ENCODE measurements at places on chromosomes 13 and 19. TPM values are rescaled to one million over a fixed set of nuclear protein-coding genes. Genes with fewer than 3 reads are reported as not detected.

GRCh38 chr19:58326501-58326913, 287 bp upstream of the ZSCAN22 start:
- no peak for DNase-seq

DNA sequence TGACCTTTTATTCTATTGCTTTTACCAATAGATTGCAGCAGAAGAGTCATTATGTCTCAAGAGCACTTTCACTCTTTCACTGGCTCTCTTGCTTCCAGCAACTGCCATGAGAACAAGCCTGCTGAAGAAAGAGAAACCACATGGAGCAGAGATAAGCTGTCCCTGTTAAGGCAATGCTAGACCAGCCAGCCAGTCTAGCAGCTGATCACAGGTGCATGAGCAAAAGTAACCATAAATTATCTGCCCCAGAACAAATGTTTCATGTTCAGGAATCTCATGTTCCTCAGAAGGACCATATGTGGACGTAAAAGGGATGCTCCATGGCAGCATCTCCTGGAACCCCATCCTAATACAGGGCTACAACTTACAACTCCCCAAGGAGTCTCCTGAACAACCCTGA, 20.4 kb upstream of the DCLK1 start:
- DNase-seq: no peak

The ADAMTSL5 gene
- 0.86 TPM for total RNA-seq

GRCh38 chr13:67258482-67258881, 28.3 kb upstream of the PCDH9 start:
- no peak for DNase-seq

DNA sequence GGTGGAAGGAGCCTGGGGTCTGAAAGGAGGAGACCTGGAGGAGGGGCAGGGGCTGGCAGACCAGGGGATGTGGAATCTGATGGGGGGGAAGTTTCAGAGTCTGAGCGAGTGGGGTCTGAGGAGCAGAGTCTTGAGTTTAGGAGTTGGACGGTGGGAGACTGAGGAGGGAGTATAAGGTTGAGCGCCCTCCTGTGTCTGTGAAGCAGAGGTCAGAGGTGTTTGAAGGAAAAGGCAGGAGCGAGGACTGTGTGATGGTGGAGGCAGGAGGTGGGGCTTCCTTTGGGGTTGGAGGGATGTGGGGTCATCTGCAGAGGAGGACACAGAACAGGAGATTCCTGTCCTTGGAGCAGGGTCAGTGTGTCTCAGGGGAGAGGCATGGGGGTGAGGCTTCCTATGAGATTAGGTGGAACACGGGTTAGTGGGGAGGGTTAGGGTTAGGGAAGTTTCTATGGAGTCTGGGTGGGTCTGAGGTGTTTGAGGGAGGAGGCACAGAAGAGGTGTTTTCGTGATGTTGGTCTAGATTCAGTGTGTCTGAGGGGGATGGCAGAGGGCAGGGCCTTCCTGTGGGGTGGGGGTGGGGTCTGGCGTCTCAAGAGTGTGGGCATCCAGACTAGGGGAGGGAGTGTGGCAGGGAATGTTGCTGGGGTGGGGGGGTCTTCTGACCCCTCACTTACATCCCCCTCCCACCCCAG, 8.3 kb downstream of the RYR1 start:
- no peak for DNase-seq

GRCh38 chr19:39738814-39739213, 985 bp upstream of the CLC start:
- DNase-seq: no peak

The ELSPBP1 gene
- 0.47 TPM for total RNA-seq

DNA sequence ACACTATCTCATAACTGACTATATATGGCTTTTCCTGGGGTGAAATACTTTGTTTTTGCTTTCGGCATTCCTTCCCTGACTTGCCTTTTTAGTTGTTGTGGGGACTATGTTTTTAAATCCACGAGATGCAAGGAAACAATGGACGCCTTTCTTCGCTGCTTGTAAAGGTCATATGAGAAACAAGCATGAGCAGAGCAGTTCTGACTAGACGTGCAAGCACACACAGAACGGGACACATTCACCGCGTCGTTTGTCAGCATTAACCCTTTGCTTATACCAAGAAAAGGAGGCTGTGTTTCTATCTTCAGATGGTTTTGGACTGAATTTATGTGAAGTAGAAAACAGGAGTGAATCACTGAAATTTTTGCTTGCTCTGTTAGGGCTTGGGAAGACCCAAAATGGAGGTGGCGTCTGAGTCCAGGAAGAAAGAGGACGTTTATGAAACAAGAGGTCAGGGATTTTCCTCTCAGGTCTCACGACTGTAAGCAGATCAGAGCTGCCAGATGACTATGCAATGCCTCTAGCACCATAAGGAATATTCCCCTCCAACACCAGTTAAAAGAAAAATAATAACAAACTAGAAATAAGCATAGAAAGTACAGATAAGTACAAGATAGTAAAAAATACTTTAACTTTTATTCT, 358.9 kb downstream of the DLEU7 start:
- DNase-seq: no peak

The SRRM5 gene
- 0.62 TPM for total RNA-seq

The ZNF587B gene
- total RNA-seq: 20.0 TPM

- peak; percentile 53 for DNase-seq
Measured at GRCh38 chr13:74210693-74211393, 76.6 kb upstream of the KLF12 start.

The ZNF98 gene
- not detected for total RNA-seq

The SHANK1 gene
- total RNA-seq: 69.7 TPM

The NRTN gene
- 3.9 TPM for total RNA-seq

- DNase-seq: peak; percentile 14
Measured at GRCh38 chr13:30690282-30691188, 44.8 kb upstream of the ALOX5AP start.

DNA sequence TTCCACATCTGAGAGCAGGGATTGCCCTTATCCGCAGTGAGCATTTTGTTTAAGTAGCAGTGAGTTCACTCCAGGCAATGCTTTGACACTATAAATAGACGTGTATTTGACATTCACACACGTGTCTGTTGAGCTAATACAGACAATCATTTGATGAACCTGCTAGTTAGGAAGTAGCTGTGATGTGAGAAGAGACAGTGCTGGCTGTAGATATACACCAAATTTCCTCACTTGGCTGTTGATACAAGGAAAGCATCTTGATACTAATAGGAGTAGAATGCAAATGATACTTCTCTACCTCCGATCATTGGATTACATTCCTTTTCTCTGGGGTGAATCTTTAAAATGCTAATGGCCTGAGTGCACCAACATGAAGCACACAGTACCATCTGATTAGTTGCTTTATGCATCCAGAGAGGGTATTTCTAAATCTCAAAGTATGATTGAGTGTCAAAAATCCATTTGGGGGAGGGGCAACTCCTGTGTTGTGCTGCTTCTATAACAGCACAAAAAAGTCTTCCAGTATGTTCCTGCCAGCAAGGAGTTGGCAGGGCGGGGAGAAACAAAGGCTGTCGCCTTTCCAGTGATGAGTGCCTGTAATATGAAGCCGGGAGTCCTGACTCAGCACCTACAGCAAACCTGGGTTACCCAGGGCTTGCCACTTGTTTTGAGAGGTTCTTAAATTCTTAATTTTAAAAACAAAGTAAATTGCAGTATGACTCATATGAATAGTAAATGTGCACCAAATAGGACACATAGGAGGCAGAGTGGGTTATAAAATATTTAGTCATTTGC, 7.0 kb downstream of the CUL4A start:
- peak; percentile 74 for DNase-seq

The OR10H1 gene
- not detected for total RNA-seq

DNA sequence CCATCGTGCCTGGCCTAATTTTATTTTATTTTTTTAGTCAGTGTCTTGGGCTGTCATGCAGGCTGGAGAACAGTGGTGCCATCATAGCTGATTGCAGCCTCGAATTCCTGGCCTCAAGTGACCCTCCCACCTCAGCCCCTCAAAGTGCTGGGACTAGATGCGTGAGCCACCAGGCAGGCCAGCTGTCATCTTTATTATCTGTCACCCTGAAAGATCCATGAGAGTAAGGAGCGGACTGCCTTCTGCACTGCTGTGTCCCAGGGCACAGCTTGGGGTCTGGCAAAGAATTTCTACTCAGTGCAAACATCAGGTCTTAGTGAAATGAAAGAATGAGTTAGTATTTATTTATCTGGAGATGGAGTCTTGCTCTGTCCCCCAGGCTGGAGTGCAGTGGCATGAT, 9.5 kb upstream of the TLE5 start:
- no peak for DNase-seq

DNA sequence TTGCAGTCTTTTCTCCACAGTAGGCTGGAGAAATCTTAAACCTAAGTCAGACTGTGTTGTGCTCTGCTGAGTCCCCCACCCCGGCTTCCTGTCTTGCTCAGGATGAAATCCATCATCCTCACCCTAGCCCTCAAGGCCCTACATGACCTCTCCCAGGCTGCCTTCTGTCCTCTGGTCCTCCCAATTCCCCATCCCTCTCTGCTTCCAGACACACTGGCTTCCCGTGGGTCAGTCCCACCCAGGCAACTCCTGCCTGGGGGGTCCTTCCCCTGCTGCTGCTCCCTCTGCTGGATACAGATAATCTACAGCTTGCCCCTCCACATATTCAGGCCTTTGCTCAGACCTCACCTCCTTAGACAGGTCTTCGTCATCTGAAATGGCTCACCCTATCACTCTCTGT, 18.4 kb upstream of the CBY2 start:
- DNase-seq: no peak

GRCh38 chr13:113935001-113935844, 38.7 kb downstream of the C13orf46 start:
- DNase-seq: no peak

DNA sequence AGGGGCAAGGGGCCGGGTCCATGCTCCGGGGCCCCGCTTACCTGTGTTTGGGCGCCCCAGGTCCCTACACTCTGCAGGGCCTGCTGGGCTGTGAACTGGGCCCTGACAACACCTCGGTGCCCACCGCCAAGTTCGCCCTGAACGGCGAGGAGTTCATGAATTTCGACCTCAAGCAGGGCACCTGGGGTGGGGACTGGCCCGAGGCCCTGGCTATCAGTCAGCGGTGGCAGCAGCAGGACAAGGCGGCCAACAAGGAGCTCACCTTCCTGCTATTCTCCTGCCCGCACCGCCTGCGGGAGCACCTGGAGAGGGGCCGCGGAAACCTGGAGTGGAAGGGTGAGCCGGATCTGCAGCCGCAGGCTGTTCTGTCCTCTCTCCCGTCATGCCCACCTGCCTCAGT, 1.7 kb downstream of the FCGRT start:
- no peak for DNase-seq

The IL12RB1 gene
- total RNA-seq: not detected

All from A673 (cell line).